ENCODE measurements at places on chromosomes 1 and 21. TPM values are rescaled to one million over a fixed set of nuclear protein-coding genes. Genes with fewer than 3 reads are reported as not detected.

The DCST1 gene
- total RNA-seq = not detected

GRCh38 chr1:234281826-234282489, 91.3 kb upstream of the COA6 start:
- H3K27me3 ChIP-seq = no peaks in the 10 kb centered on the region
- DNase-seq = no peak
- H3K4me3 ChIP-seq = no peak overlapping the region
- no peaks in the 10 kb centered on the region for H3K4me1 ChIP-seq
- peaks cover 8% of the 10 kb centered on the region for H3K36me3 ChIP-seq

DNA sequence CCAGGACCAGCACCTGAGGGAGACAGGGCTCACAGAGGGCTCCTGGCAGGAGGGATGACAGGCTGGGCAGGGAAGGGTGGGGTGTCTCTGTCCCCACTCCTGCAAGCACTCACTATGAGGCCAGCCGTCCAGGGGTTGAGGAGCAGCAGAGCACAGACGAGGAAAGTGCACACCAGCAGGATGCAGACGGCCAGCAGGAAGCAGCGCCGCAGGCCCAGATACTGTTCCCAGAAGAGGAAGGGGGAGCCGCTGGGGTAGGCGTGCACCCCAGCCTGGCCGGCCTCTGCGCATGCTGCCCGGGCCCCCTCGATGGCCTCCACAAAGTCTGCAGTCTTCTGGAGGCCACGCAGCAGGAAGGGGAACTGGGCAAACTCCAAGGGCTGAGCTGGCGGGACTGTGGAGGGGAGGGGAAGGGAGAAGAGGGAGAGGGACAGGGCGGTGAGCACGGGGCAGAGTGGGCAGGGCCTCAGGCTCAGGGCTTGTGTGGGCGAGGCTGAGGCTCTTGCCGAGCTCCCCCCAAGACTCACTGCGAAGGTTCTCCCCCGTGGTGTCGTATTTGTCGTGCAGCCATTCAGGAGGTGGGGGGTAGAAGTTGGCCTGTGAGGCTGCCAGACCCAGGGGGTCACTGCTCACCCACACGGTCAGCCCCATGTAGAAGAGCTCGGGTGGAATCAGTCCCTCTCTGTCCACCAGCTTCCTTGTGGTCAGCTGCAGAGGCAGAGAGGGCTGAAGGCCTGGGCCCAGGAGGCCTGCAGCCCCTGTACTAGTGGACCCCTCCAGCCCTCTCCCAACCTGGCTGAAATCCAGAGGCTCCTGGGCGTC, 16.5 kb downstream of the PTCH2 start:
- H3K36me3 ChIP-seq = no peaks in the 10 kb centered on the region
- no peak for DNase-seq
- H3K27ac ChIP-seq = no peak overlapping the region
- peaks cover 6% of the 10 kb centered on the region for H3K4me1 ChIP-seq

GRCh38 chr1:30906631-30907441, 1.7 kb downstream of the SDC3 start:
- no peak overlapping the region for H3K27ac ChIP-seq
- DNase-seq = no peak
- H3K4me1 ChIP-seq = peaks cover 8% of the 10 kb centered on the region
- no peaks in the 10 kb centered on the region for H3K36me3 ChIP-seq
- H3K27me3 ChIP-seq = peaks cover 63% of the 10 kb centered on the region
- H3K4me3 ChIP-seq = no peak overlapping the region

DNA sequence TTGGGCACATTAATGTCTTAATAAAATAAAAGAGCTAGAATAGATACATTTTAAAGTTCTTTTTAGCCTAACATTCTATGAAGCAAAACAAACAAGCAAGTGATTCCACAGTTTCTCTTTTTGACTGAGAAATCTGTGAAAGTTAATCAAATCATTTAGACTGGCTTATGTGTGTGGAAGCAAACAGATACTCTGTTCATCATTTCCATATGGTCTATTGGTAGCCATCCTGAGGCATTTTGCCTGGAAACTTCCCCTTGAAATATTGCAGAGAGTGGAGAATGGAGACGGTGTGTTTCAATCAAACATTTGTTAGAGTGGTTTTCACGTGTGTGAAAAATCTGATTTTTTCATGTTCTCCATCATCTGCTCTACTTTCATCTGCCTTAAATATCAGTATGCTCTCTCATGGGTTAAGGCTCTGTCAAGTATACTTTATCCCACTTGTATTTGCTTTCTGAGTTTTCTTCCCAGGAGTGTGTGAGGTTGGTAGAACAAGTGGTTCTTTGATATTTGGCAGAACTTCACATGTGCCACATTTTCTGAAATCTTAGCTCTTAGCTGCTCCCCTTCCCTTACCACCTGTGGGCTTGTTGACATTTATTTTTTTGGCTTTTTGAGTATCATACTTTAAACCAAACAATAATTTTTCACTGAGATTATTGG, 139.1 kb upstream of the PTGFR start:
- H3K27ac ChIP-seq = no peak overlapping the region
- no peaks in the 10 kb centered on the region for H3K27me3 ChIP-seq
- H3K4me1 ChIP-seq = no peaks in the 10 kb centered on the region
- H3K4me3 ChIP-seq = no peak overlapping the region

GRCh38 chr1:248416226-248416625, 13.4 kb downstream of the OR2T1 start:
- H3K4me1 ChIP-seq = no peaks in the 10 kb centered on the region
- H3K4me3 ChIP-seq = no peak overlapping the region
- no peaks in the 10 kb centered on the region for H3K27me3 ChIP-seq
- DNase-seq = no peak
- H3K27ac ChIP-seq = no peak overlapping the region
- H3K36me3 ChIP-seq = no peaks in the 10 kb centered on the region

GRCh38 chr1:33738536-33738935, 125.3 kb upstream of the HMGB4 start:
- H3K27me3 ChIP-seq = peaks cover 6% of the 10 kb centered on the region
- no peak for DNase-seq
- no peaks in the 10 kb centered on the region for H3K36me3 ChIP-seq
- no peak overlapping the region for H3K4me3 ChIP-seq

DNA sequence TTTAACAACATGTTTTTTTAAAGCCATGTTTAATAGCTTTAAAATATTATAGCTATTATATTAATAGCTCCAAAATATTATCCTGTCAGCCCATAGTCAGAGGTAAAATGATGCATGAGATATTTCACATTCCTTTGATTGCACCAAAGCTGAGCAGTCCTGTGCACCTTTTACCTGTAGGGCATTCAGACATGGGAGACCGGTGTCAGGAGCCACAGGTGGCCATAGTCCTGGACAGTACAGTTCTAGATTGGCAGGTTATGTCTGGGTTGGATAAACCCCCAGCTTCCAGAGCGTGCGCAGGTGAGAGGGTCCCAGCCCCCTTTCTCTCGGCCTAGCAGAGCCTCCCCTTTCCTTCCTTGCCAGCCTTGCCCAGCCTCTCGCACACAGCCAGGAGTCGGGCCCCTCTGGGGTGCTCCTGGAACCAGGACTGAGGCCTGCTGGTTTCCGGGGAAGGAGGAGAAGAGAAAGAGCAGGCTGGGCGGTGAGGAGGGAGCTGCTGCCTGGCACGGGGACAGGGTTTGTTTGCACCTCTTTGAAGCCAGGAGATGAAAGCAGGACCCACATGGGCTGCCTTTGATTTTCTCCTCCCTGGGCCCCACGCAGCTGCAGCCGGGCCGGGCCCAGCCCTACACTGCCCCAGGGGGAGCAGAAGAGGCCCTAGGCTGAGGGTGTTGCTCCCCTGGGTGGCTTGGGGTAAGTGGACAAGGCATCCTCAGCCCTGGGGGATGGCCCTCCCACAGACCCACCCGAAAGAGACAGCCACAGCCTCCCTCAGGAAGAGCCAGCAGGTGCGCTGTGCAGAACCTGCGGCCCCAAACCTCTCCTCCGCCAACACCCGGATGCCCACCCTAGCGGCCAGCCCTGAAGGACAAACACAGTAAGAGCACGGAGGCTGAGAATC, 75.2 kb upstream of the TARDBP start:
- no peaks in the 10 kb centered on the region for H3K36me3 ChIP-seq
- DNase-seq = no peak
- peaks cover 42% of the 10 kb centered on the region for H3K27me3 ChIP-seq
- H3K4me3 ChIP-seq = no peak overlapping the region
- H3K27ac ChIP-seq = no peak overlapping the region
- H3K4me1 ChIP-seq = peaks cover 23% of the 10 kb centered on the region

- no peak for DNase-seq
- H3K27me3 ChIP-seq = no peaks in the 10 kb centered on the region
- H3K4me1 ChIP-seq = no peaks in the 10 kb centered on the region
- H3K4me3 ChIP-seq = no peak overlapping the region
Measured at GRCh38 chr1:173114346-173114745, 63.6 kb upstream of the TNFSF18 start.

DNA sequence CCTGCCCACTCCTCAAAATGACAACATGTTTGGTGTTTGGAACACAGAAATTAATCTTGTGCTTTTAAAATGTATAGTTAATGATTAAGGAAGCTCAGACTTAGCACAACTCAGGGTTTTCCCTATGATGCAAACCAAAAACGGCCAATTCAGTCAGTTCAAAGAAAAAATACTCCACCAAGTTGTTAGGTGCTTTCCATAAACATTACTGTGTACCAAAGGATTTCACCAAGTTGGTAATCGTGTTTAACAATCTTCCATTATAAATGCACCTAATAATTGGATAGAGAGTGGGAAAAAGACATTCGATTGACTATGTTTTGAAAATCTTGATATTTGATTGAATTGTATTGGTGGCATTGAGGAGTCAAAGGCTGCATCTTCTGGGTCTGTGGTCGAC, 33.3 kb upstream of the DUSP10 start:
- H3K36me3 ChIP-seq = peaks cover 5% of the 10 kb centered on the region
- peaks cover 56% of the 10 kb centered on the region for H3K4me1 ChIP-seq
- DNase-seq = no peak
- H3K27ac ChIP-seq = no peak overlapping the region
- no peak overlapping the region for H3K4me3 ChIP-seq
